ENCODE measurements at places on chromosomes 5 and 9. TPM values are rescaled to one million over a fixed set of nuclear protein-coding genes. Genes with fewer than 3 reads are reported as not detected.

Gene NSD1
- total RNA-seq: 22.1 TPM

- no peak for DNase-seq
Observed at GRCh38 chr5:16927613-16928012, 8.5 kb downstream of the MYO10 start.

DNA sequence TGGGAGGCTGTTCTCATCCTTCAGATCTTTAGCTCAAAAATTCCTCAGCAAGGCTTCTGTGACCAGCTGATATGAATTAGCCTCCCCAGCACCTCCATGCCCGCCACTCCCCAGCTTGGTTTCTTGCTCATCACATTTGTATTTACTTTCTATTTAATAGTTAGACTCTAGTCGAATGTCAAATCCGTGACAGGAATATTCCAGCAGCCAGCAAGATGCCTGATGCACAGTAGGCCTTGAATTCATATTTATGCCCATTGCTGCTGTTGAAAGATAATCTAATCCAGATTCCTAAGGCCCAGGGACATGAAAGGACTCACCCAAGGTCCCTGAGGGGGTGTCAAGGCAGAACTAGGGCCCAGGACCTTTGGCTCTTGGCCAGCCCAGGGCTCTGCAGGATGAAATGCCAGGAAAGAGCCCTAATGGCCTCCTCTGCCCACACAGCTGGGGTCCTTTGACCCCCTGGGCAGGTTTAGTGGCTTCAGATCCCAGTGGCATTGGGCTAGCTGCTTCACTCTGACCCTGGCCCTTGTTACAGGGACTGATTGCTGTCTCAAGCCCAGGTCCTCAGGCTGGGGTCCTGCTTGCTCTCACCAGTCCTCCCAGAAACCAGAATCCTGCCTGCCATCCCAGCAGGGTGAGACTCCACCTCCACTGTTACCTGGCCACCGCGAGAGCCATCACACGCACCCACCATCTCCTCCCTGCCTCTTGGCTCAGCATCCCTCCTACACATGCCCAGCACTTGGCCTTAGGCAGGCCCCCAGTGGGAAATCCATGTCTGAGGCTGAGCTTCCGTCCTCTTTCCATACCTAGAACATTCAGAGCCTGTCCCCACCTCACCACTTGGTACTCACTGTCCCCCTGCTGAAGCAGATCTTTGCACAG is 7.3 kb downstream of the CSF1R start:
- DNase-seq: no peak

DNA sequence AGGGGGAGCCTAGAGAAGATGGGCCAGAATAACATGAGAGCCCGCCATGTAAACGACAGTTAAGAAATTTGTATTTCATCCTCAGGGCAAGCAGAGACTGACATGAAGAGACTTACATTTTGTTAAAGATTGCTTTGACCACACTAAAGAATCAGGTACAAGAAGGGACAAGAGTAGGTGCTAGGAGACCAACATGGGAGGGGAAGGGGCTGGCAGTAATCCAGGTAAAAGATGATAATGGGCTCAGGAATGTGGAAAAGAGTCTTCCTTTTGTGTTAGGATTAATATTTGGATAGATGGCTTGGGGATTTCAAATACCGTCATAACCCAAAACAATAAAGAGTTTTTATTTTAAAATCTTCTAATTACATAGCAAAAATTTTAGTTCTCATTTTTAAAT is 137.3 kb downstream of the ZNF462 start:
- no peak for DNase-seq

GRCh38 chr5:14655146-14655741 is 9.3 kb upstream of the OTULIN start:
- DNase-seq: no peak

- DNase-seq: no peak
Observed at GRCh38 chr9:116605904-116606341, 81.2 kb upstream of the TRIM32 start.

- no peak for DNase-seq
Observed at GRCh38 chr5:132607095-132607494, 50.3 kb downstream of the RAD50 start.

DNA sequence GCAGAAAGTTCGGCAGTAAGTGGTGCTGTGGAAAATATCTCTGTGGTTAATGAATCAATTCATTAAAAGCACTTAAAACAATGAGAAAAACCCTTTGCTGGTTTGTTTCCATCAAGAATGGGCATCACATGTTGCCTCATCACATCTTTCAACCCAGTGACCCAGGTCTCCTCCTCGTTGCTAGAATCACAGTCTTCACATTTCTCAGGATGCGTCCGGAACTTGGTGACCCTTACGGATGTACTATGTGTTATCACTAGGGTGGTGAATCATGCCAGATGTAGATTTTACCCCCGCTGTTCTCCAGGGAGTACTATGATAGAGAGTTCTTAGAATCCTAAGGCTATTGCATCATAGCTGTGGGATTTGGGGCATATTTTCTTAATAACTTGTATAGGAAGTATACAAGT is 217.9 kb upstream of the KLF4 start:
- DNase-seq: no peak

All from right lobe of liver (tissue), 6 donors.